GF-D8 (cell line): ENCODE measurements at places on chromosomes 5 and 9.

DNA sequence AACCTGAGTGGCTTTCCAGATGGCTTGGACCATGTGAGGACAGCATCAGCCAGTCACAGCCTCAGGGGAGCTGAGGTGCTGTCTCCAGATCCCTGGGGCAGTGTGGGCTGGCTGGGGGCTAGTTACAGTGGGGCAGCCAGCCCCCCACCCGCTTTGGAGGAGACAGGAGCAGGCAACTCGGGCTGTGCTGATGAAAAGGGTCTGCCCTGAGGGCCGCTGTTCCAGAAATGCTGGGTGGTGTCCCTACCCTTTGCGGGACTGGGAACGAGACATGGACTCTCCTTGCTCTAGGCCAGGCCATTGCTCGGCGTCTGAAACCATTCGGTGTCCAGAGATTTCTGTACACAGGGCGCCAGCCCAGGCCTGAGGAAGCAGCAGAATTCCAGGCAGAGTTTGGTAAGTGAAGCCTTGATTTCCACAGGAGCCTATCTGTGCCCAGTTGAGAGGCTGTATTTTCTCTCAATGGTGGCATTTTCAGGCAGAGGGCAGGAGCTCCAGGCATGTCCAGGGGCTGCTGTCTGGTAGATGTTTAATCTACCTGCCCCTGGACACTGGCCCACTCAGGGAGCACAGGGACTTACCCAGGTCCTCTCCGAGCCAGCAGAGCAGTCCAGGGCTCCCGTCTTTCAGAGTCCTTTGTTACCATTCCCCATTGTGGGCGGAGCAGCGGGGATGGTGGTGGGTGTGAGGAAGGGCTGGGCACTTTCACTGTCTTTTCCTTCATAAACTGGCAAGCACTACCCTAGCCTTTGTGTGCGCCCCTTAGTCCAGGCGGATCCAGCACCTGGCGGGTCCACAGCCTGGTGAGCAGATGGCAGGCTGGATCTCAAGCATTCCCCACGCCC lies 7.2 kb downstream of the GRHPR start:
- no peak for DNase-seq

- no peak for DNase-seq
These were observed 372.5 kb downstream of the ARHGEF28 start for GRCh38 chr5:73998489-73998888.

- no peak for DNase-seq
These were observed 135.6 kb upstream of the SLC12A2 start for GRCh38 chr5:127947941-127948340.

DNA sequence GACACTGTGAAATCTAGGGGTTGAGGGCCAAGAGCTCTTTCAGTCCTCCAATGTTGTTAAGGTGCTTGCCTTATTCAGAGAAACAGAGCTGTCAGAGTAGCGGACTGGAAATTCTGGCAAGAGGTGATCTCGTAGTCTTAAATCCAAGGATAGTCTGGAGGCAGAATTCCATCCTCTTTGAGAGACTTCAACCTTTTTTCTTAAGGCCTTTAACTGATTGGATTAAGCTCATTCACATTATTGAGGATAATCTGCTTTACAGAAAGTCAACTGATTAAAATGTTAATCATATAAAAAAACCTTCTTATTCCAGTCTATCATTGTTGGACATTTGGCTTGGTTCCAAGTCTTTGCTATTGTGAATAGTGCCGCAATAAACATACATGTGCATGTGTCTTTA lies 243.1 kb upstream of the COX7C start:
- DNase-seq: no peak

GRCh38 chr5:13987843-13988464 lies 43.5 kb upstream of the DNAH5 start:
- no peak for DNase-seq

DNA sequence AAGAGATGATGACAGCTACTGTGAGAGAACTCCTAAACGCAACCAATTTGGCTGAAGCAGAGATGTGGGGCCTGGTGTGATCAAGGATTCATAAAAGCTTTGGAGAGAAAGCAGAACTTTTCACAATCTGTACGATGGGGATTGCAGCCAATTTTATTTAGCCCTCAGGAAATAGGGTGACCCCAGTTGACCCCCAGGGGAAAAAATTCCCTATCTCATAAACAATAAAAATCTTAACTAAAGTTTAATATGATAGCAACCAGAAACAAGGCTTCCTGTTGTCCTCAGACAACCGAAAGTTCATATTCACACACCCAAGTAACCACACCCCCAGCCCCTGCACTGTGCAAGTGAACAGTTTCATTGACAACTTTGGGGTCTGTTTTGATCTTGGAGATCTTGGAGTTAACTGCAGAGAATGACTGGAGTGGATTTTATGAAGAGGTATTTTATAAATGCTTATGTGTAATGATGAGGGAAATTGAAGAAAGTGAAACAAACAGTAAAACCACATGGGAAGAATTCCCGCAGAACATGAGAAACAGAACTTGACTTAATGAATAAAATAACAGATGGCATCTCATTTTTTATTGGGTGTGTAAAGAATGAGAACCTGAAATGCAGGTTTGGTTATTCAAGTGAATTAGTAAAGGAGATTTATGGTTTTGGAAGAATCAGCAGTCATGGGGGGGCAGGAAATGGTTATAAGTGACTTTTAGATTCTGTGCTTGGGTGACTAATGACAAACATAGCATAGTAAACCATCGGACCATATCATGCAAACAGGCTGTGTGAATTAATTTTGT lies 94.5 kb downstream of the PDE4D start:
- no peak for DNase-seq

- no peak for DNase-seq
These were observed 8.8 kb upstream of the DBH start for GRCh38 chr9:133627341-133627740.

DNA sequence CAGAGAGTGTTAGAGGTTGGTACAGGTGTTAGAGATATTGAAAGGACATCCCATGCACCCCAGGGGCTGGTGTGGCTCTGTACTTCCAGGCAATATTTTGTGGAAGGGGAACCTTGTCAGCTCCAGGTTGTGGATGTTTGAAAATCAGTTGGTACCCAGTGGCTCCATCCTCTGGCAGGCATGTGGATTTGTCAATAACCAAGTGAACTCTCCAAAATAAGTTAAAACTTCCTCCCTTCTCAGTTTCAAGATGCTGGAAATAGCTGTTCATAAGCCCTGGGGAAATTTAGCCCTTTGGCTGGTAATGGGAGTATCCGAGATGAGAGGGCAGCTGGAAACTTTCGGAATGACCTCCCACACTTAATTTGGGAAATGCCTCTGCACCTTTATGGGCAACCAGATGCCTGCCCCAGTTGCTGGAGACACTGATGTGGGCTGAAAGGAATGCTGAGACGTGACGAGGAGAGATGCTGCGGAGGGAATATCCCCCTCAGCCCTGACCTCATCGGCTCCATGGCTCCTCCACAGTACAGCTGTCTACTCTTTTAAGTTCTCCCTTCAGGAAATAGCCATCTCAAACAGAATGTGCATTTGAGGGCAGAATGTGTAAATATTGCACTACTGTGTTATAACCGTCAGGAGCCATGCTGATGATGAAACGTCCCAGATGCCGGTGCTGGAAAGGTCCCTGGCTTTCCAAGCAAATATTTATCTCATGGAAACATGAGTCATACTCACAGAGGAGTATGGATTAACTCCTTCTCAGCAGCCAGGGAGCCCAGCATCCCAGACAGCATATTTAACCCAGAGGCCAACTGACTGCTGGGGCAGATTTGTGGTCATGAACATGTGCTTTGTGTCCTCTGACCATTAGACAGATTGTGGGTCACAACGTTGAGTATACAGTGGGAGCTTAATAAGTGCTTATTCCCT lies 29.5 kb downstream of the TGFBI start:
- no peak for DNase-seq

DNA sequence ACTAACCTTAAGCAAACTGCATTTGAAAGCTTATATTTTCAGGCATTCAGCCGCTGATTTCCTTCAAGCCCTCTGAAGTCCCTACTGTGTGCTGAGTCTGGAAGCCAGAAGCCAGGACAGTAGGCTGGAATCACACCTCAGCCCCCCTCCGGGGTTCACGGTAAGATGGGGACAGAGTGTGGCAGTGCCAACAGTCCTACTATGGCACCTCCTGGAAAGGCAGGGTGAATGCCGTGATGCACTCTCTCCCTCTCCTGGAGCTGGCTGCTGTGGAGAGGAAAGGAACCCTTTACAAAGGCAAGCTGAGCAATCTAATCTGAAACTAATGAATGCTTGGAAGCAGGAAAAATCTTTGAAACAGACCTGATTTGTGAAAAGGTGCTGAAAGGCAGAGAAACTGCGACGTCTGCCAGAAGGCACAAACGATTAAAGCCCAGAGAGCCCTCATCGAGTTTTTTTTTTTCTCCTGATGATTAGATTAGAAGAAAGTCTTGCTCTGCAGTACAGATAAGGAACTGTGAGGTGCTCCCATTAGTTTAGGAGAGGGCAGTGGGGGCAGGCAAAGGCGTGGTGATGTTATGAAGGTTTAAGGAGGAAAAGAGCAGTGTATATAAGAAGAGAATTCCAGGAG lies 21.0 kb downstream of the ANKH start:
- DNase-seq: no peak

GRCh38 chr5:178347956-178348355 lies 115.4 kb upstream of the PHYKPL start:
- DNase-seq: no peak

DNA sequence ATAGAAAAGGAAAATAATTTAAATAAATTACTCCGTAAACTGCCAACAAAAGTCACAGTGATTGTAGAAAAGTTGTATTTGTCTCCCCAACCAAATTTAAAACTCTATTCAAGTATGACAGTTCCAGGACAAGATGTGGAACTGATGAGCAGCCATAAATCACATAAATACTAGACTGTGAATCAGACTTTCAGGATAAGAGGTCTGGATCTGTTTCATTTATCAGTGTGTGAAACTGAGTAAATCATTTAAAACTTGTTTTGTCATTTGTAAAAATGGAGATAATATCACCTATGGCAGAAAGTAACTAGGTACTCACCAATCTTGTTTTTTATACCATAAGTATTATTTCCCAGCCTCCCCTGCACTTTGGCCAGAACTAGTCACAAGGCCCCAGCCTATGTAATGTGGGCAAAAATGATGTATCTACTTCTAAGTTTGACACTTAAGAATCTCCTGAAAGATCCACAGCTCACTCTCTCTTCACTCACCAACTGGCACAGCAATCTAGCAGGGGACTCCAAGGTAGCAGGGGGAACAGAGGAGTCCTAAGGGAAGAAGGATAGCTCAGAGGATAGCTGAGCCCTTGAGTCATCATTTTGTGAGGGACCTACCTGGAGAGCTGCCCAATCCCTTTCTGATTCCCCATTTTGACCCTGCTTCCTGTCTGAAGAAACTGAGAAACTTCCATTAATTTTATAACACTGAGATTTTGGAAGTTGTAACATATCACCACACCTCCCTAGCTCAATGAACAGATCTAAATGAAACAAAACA lies 31.6 kb downstream of the TMEM161B start:
- DNase-seq: no peak

- no peak for DNase-seq
These were observed 14.9 kb downstream of the UNC5A start for GRCh38 chr5:176825234-176825633.

DNA sequence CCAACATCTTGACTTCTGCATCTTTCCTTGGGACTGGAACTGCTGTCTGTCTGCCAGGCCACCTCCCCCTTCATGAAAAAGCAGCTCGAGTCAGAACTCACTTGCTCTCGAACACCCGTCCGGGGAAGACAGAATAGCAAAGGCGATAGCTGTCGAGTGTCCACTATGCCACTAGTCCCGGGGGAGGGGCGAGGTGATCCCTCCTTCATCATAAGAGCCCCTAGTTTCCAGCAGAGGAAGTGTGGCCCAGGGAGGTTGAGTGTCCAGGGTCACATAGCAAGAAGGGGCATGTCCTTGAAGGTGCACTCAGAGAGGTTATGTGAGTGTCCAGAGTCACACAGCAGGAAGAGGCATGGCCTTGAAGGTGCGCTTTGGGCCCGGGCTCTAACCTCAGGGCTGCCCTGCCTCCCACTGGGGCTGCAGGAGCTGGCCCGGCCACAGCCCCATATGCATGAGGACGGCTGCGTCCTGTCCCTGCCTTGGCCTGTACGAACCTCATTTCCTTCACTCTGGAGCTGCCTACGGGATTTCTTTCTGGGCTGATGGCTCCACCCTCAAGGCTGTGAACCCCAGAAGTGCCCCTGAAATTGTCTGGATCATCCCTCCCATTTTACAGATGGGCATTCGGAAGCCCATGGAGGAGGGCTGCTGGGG lies 6.7 kb downstream of the DBH start:
- no peak for DNase-seq

- no peak for DNase-seq
These were observed 276.9 kb downstream of the OSTF1 start for GRCh38 chr9:75365196-75365595.

- no peak for DNase-seq
These were observed 152.0 kb downstream of the ERCC6L2 start for GRCh38 chr9:96027251-96028131.
